Sigmoid colon (tissue), 7 donors: ENCODE measurements at places on chromosomes 1 and 21. TPM values are rescaled to one million over a fixed set of nuclear protein-coding genes. Genes with fewer than 3 reads are reported as not detected.

The RASAL2 gene
- 25.2 TPM for total RNA-seq

The EDARADD gene
- not detected for total RNA-seq

The BCAN gene
- 2.9 TPM for total RNA-seq

The NPHS2 gene
- not detected for total RNA-seq

The MROH9 gene
- total RNA-seq = not detected

The FAM78B gene
- 2.8 TPM for total RNA-seq

The ST7L gene
- 22.7 TPM for total RNA-seq

The KDF1 gene
- total RNA-seq = not detected

The RGS18 gene
- total RNA-seq = 3.0 TPM

The SV2A gene
- 3.3 TPM for total RNA-seq

The TEDDM1 gene
- total RNA-seq = not detected

The RBM11 gene
- total RNA-seq = 0.28 TPM

The CD1E gene
- 2.3 TPM for total RNA-seq

The PTPN7 gene
- total RNA-seq = 3.0 TPM
